Thoracic aorta (tissue), 2 donors: ENCODE measurements at places on chromosomes 3 and 15. TPM values are rescaled to one million over a fixed set of nuclear protein-coding genes. Genes with fewer than 3 reads are reported as not detected.

DNA sequence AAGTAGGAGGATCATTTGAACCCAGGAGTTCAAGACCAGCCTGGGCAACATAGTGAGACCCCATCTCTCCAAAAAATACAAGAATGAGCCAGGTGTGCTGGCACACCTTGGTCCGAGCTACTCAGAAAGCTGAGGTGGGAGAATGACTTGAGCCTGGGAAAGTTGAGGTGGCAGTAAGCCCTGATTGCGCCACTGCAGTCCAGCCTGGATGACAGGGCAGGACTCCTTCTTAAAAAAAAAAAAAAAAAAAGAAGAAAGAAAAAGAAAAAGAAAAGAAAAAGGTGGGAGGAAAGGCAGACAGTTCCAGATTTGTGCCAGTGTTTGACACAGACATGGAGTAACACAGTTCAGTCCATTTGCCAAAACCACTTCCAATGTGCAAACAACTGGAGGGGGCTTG lies 75.7 kb downstream of the ATP10A start:
- H3K36me3 ChIP-seq, result no peaks in the 10 kb centered on the region
- peaks cover 89% of the 10 kb centered on the region for H3K4me1 ChIP-seq
- H3K27me3 ChIP-seq, result no peaks in the 10 kb centered on the region
- H3K27ac ChIP-seq, result peak overlapping the region; percentile 53
- DNase-seq, result no peak

- no peaks in the 10 kb centered on the region for H3K27me3 ChIP-seq
- peak overlapping the region; percentile 75 for H3K4me3 ChIP-seq
- DNase-seq, result no peak
- H3K27ac ChIP-seq, result peak overlapping the region; percentile 35
These were observed 7.5 kb upstream of the FAM107A start for GRCh38 chr3:58584690-58585004.

Gene ZNF80
- total RNA-seq, result not detected

Gene GPR62
- total RNA-seq, result not detected

- no peaks in the 10 kb centered on the region for H3K36me3 ChIP-seq
- no peaks in the 10 kb centered on the region for H3K27me3 ChIP-seq
- DNase-seq, result no peak
These were observed 78.8 kb upstream of the UBE2E1 start for GRCh38 chr3:23726811-23727548.

- no peak overlapping the region for H3K4me3 ChIP-seq
- no peak overlapping the region for H3K27ac ChIP-seq
- H3K27me3 ChIP-seq, result no peaks in the 10 kb centered on the region
- no peaks in the 10 kb centered on the region for H3K36me3 ChIP-seq
- no peaks in the 10 kb centered on the region for H3K4me1 ChIP-seq
These were observed 7.6 kb upstream of the EMC3 start for GRCh38 chr3:9994086-9994844.

GRCh38 chr15:82294061-82294690 lies 31.6 kb downstream of the SAXO2 start:
- H3K36me3 ChIP-seq, result no peaks in the 10 kb centered on the region
- no peak for DNase-seq
- H3K4me3 ChIP-seq, result no peak overlapping the region
- no peaks in the 10 kb centered on the region for H3K27me3 ChIP-seq
- no peak overlapping the region for H3K27ac ChIP-seq

DNA sequence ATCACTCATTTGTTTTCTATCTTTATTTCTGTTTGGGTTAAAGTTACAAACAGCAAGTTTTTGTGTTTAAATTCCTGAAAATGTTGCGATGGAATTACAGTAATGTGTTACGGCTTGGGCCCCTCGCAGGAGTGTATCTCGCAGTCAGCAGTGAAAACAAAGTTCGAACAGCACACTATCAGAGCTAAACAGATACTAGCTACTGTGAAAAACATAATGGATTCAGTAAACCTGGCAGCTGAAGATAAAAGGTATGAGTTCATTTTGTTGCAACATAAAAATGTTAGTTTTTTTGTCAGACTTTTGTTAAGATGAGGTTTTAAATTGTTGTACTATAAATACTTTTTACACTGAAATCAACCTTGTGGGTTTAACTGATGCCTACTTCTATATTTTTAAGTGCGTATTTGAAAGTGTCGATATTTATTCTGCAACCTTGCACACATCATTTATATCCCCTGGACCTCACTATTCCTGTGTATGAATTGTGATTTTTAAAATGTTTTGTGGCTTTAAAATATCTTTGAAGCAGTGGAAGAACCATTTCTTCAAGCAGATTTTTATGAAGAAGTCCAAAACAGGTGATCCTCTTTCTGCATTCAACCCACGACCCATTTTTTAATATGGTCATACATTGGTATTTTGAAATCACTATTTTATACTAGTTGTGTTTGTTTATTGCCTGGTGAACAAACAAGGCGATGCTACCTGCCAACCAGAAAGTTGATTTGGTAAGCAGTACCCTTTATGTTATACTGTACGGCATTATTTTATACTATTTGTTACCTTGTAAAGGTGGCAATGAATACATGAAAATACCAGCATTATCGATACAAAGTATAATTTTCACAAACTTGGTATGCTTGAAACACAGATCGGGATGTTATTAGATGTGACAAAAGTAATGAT lies 27.8 kb downstream of the MFN1 start:
- H3K27me3 ChIP-seq, result no peaks in the 10 kb centered on the region
- H3K4me3 ChIP-seq, result no peak overlapping the region
- peaks cover 24% of the 10 kb centered on the region for H3K36me3 ChIP-seq
- H3K27ac ChIP-seq, result no peak overlapping the region
- no peaks in the 10 kb centered on the region for H3K4me1 ChIP-seq
- no peak for DNase-seq

- H3K4me1 ChIP-seq, result peaks cover 32% of the 10 kb centered on the region
- no peaks in the 10 kb centered on the region for H3K27me3 ChIP-seq
- no peaks in the 10 kb centered on the region for H3K36me3 ChIP-seq
- H3K4me3 ChIP-seq, result no peak overlapping the region
- H3K27ac ChIP-seq, result no peak overlapping the region
These were observed 10.7 kb upstream of the ANXA2 start for GRCh38 chr15:60408463-60408981.
